ENCODE measurements at places on chromosomes 4 and X.

DNA sequence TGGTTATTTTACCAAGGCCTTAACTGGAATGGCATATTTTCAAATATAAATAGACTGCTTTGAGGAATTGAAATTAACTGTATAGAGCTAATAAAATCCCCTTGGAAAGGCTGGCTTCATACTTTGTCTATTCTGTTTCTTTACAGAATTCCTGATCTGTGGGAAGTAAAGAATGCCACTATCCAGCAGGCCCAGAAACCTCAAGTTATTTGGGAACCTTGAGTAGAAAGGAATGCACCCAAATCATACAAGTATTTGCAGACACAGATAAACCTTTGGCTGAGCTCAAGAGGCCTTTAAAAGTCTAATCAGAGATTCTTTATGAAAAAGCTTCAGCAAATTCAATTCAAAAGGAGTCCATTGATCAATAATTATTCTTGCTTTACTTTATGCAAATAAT, 975.7 kb upstream of the PABPC4L start:
- DNase-seq: no peak

GRCh38 chr4:185004562-185005218, 13.6 kb upstream of the HELT start:
- peak; percentile 58 for DNase-seq

DNA sequence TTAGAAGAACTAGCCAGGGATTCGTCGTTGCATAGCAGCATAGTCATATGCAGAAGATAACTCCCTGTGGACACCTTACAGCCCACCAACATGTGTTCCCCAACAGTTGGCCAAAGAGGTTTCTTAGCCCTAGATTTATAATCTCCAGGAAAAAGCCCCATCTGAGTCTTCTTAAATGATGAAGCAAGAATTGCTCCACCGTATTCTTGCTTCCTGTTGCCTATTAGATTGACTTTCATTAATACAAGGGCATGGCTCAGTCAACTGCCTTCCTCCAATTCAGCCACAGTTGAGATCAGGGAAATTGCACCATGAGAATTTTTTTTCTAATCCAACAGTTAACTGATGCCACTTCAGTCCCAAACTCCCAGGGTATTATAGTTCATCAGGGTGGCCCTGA, 5.2 kb upstream of the AFF2 start:
- DNase-seq: no peak

DNA sequence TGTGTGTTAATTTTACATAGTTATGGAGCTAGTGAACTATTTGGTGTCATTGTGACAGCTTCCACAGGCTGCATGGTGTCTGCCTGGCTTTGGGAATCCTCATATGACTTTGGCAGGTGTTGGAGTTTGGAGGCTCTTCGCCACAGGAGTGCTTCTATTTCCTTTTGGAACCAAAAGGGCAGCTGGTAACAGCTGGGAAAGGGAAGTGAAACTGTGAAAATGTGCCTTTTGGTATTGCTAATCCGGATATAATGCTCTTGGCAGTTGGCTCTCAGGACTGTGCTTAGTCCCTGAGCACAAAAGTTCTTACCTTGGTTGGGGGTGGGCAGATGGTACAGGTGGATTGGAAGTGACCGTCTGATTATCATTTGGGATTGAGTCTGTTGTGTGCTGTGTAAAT, 18.1 kb downstream of the OFD1 start:
- no peak for DNase-seq
